ENCODE measurements at places on chromosomes 2 and 18.

GRCh38 chr18:11995445-11996189 is 14.3 kb downstream of the IMPA2 start:
- peak; percentile 41 for DNase-seq

- no peak for DNase-seq
Observed at GRCh38 chr2:172655091-172655837, 80.4 kb upstream of the RAPGEF4 start.

- no peak for DNase-seq
Observed at GRCh38 chr2:231174211-231174651, 24.2 kb upstream of the ARMC9 start.

GRCh38 chr2:149082735-149083134 is 44.2 kb downstream of the LYPD6B start:
- no peak for DNase-seq

DNA sequence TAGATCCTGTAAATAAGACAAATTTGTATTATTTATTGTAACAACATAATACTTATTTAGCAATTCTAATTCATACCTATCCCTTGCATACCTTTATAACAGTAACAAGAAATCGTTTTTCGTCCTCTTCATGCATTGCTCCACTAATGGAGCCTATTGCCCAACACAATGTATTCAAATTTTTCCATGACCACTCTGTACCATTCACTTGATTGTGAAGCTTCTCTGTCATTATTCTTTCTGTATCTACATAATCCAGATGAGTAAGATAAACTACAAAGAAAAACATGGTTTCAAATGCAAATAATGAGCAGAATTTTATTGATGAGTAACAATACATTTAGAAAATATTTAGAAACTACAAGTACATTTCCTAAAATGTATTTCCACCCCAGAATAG is 21.6 kb upstream of the USP34 start:
- DNase-seq: no peak
